ENCODE measurements at places on chromosomes 1 and 21. TPM values are rescaled to one million over a fixed set of nuclear protein-coding genes. Genes with fewer than 3 reads are reported as not detected.

The AGBL4 gene
- not detected for polyA plus RNA-seq

The FAM167B gene
- 17.3 TPM for polyA plus RNA-seq

The SPRR2B gene
- not detected for polyA plus RNA-seq

The PRKCZ gene
- 14.6 TPM for polyA plus RNA-seq

- H3K4me3 ChIP-seq, result no peak overlapping the region
- H3K4me1 ChIP-seq, result no peaks in the 10 kb centered on the region
- H3K36me3 ChIP-seq, result no peaks in the 10 kb centered on the region
- DNase-seq, result no peak
- H3K27me3 ChIP-seq, result peaks cover 18% of the 10 kb centered on the region
These were observed 117.9 kb upstream of the KRTAP19-8 start for GRCh38 chr21:31156169-31156568.

GRCh38 chr1:232059726-232060374 lies 433.3 kb downstream of the DISC1 start:
- no peaks in the 10 kb centered on the region for H3K27me3 ChIP-seq
- no peak overlapping the region for H3K27ac ChIP-seq
- no peaks in the 10 kb centered on the region for H3K36me3 ChIP-seq

DNA sequence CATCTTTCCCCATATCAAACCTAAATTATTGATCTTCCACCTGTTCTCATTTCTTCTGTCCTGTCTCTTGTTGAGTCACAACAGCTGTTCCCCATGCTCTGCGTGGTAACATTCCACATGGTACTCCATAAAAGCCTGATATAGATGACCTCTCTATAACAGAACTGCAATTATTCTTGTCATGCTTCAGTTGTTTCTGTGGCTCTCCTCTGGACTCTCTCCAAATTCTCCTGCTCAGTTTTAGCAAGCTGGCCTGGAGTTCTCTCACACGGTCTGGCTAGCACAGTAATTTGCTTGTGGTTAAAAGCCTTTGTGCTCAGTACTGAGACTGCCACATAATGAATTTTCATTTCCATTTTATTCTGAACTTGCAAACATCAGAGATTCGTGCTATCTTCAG lies 10.6 kb upstream of the LRRC39 start:
- H3K36me3 ChIP-seq, result peaks cover 11% of the 10 kb centered on the region
- no peak for DNase-seq
- H3K4me3 ChIP-seq, result no peak overlapping the region
- H3K4me1 ChIP-seq, result no peaks in the 10 kb centered on the region

DNA sequence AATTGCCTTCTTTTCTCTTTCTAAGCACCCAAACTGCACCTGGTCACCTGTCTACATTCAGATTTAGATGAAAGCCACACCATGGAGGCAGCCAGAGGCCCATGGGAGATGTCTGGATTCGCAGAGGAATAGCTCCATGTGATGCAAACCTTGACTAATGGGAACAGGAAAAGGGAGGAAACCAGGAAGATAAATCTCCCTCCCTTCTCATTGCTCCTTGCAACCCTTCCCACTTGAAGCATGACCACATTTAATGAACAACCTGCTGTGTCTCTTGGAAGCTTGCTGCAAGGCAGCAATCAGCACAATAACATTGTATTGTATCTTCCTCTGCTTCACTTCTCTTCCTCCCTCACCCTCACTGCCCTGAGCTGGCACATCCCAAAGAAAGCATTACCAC lies 42.6 kb upstream of the KLF17 start:
- no peaks in the 10 kb centered on the region for H3K4me1 ChIP-seq
- no peak for DNase-seq
- H3K36me3 ChIP-seq, result no peaks in the 10 kb centered on the region
- H3K27me3 ChIP-seq, result peaks cover 5% of the 10 kb centered on the region
- H3K27ac ChIP-seq, result no peak overlapping the region

DNA sequence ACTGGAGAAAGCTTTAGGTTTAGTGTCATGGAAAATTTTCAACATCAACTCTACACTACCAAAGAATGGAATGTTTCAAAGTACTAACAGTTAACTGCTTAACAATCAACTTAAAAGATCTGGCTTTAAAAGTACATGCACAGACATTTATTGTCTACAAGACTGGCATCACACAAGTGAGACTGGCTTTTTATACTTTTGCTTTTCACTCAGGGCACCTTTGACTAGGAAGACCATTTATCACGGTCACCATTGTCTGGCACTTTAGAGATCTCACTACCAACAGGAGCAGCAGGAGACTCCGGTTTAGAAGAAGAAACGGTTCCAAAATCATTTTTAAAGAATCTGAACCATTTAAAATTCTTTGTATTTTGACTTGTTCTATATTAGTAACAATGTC lies 812.3 kb downstream of the ADGRL2 start:
- no peaks in the 10 kb centered on the region for H3K27me3 ChIP-seq
- no peaks in the 10 kb centered on the region for H3K4me1 ChIP-seq
- H3K27ac ChIP-seq, result no peak overlapping the region
- no peaks in the 10 kb centered on the region for H3K36me3 ChIP-seq
- no peak for DNase-seq

- H3K36me3 ChIP-seq, result peaks cover 6% of the 10 kb centered on the region
- H3K27me3 ChIP-seq, result no peaks in the 10 kb centered on the region
- DNase-seq, result no peak
- no peaks in the 10 kb centered on the region for H3K4me1 ChIP-seq
- H3K27ac ChIP-seq, result no peak overlapping the region
These were observed 43.4 kb downstream of the URB1 start for GRCh38 chr21:32349333-32349944.

The APCS gene
- polyA plus RNA-seq, result not detected

DNA sequence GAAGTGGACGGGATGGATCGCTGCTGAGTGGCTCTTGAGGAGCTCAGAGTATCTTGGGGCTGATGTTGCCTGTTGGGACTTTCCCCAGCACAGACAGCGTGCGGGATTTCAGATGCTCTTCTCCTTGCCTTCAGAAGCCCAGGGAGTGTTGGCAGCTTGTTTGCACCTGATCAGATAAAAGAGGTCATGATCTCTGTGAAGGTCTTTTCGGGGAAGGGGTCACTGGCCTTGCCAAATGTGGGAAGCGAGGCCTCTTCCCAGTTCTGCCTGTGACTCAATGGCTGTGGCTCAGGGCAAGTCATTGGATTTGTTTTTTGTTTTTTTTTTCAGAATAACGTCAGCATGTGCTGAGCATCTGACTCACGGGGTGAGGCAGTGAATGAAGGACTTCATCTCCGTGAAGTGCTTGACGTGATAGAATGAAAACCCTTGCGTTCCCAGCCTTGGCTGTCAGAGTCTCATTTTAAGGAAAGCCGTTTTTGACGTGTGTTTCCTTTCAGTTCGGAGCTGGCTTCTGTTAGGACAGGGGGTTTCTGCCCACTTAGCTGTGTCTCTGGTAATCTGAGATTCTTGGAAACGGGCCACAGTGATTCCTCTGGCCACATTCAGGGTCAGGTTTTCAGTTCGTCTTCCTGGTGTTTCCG lies 46.7 kb downstream of the GALNT2 start:
- no peaks in the 10 kb centered on the region for H3K27me3 ChIP-seq
- peak; percentile 40 for DNase-seq
- H3K36me3 ChIP-seq, result peaks cover 6% of the 10 kb centered on the region

The EPHB2 gene
- 0.15 TPM for polyA plus RNA-seq

The DDR2 gene
- 5.1 TPM for polyA plus RNA-seq

DNA sequence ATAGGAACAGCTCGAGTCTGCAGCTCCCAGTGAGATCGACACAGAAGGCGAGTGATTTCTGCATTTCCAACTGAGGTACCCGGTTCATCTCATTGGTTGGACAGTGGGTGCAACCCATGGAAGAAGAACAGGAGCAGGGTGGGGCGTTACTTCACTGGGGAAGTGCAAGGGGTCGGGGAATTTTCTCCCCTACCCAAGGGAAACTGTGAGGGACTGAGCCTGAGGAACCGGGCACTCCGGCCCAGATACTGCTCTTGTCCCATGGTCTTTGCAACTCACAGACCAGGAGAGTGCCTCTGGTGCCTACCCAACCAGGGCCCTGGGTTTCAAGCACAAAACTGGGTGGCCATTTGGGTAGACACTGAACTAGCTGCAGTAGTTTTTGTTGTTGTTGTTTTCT lies 307.1 kb downstream of the AMY1C start:
- no peak for DNase-seq
- H3K27ac ChIP-seq, result no peak overlapping the region
- H3K27me3 ChIP-seq, result no peaks in the 10 kb centered on the region
- H3K36me3 ChIP-seq, result no peaks in the 10 kb centered on the region
- H3K4me1 ChIP-seq, result no peaks in the 10 kb centered on the region

DNA sequence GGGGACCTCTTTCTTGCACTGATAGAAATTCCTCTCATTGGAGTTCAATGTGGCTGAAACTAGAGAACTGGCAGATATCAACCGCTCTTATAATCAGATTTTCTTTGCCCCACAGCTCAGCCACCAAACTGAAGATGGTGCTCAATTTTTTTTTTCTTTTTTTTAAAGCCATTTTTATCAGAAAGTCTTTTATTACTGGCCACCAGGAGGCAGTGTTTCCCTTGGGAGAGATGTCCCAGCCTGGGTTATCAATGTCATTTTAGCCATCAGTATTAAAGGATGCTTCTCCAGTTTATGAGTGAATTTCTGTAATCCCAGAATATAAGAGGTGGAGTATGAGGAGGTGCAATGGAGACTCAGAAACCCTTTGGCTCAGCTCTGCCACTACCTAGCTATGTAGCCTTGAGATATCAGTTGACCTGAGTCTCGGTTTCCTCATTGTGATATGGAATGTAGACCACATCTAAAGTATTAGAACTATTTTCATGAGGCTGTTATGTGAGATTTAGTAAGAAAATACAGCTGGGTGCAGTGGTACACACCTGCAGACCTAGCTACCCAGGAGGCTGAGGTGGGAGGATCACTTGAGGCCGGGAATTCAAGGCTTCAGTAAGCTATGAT lies 27.6 kb downstream of the CD244 start:
- DNase-seq, result peak; percentile 17
- no peak overlapping the region for H3K4me3 ChIP-seq
- no peaks in the 10 kb centered on the region for H3K27me3 ChIP-seq
- H3K36me3 ChIP-seq, result no peaks in the 10 kb centered on the region

DNA sequence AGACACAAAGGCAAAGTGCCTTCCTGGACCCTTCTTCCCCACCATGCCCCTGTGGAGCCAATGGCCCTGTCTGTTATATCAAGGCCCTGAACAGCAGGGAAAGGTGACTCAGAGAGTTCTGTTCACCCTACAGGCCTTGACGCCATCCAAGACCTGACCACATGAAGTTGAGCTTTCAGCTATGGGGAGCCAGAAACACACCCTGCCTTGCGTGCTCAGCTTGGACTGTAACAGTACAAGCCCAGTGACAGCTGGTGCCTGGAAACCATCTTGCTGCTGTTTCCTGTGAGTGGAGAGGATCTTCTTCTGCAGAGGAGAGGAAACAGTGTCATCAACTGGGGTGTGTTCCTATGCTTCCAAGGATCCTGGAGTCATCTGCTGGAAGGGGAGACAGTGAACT lies 165.0 kb upstream of the IRF2BP2 start:
- H3K27me3 ChIP-seq, result no peaks in the 10 kb centered on the region
- H3K36me3 ChIP-seq, result no peaks in the 10 kb centered on the region
- no peak for DNase-seq
- H3K4me3 ChIP-seq, result no peak overlapping the region

The ZFP69B gene
- 0.37 TPM for polyA plus RNA-seq

The IGSF21 gene
- 1.6 TPM for polyA plus RNA-seq

The SLC26A9 gene
- 10.7 TPM for polyA plus RNA-seq

- no peaks in the 10 kb centered on the region for H3K4me1 ChIP-seq
- H3K27ac ChIP-seq, result no peak overlapping the region
- no peak for DNase-seq
- no peaks in the 10 kb centered on the region for H3K27me3 ChIP-seq
- H3K36me3 ChIP-seq, result no peaks in the 10 kb centered on the region
These were observed 59.9 kb upstream of the SOD1 start for GRCh38 chr21:31599563-31599962.

The LCE1F gene
- polyA plus RNA-seq, result not detected

The PRDX1 gene
- polyA plus RNA-seq, result 610 TPM

GRCh38 chr21:36647279-36648093 lies 51.4 kb upstream of the SIM2 start:
- H3K4me3 ChIP-seq, result no peak overlapping the region
- H3K27ac ChIP-seq, result no peak overlapping the region
- DNase-seq, result peak; percentile 8
- H3K36me3 ChIP-seq, result no peaks in the 10 kb centered on the region
- H3K4me1 ChIP-seq, result no peaks in the 10 kb centered on the region
- peaks cover 4% of the 10 kb centered on the region for H3K27me3 ChIP-seq

DNA sequence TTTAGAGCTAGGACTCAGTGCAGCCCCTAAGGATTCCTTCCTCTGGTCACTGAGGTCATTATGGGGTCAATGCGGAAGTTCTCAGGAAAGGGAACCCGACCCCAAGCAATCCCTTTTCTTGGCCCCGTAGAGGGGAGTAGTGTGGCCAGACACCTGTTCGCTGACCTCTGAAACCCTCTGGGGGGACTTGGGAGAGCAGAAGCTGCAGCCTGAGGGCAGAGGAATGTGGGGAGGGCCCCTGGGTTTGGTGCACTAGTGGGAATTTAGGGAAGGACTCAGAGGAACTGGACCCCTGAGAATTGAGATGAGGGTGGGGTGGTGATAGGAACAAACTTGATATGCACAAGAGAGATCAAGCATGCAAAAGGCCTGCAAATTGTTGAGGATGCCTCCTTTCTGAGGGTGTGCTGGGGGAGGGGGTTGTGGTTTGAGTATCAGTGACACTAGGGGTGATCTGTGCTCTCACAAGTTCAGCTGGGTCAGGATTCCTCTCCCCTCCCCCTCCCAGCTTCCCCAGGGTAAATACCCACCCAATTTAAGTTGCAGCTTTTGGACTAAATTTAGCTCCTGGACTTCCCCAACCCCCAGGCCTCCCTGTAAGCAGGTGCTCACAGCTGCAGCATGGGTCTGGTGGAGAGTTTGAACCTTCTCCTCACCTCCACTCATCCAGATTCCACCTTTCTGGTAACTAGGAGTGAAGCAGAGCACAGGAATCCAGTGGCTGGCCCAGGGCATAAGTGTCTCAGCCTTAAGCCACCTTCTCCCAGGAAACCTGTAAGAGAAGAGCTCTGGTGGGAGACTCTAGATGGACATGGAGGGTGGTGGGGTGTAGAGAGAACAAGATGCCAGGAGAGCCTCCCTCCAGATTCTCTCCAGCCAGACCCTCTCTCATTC lies 13.5 kb downstream of the ADAMTSL4 start:
- no peak for DNase-seq
- no peaks in the 10 kb centered on the region for H3K27me3 ChIP-seq
- peak overlapping the region; percentile 54 for H3K4me3 ChIP-seq
- no peaks in the 10 kb centered on the region for H3K36me3 ChIP-seq

Measured in heart right ventricle (tissue), 16 donors.